HT1080 (cell line): ENCODE measurements at places on chromosomes 1 and 21. TPM values are rescaled to one million over a fixed set of nuclear protein-coding genes. Genes with fewer than 3 reads are reported as not detected.

- peak; percentile 65 for DNase-seq
Measured at GRCh38 chr1:119275145-119276134, 93.1 kb upstream of the HAO2 start.

DNA sequence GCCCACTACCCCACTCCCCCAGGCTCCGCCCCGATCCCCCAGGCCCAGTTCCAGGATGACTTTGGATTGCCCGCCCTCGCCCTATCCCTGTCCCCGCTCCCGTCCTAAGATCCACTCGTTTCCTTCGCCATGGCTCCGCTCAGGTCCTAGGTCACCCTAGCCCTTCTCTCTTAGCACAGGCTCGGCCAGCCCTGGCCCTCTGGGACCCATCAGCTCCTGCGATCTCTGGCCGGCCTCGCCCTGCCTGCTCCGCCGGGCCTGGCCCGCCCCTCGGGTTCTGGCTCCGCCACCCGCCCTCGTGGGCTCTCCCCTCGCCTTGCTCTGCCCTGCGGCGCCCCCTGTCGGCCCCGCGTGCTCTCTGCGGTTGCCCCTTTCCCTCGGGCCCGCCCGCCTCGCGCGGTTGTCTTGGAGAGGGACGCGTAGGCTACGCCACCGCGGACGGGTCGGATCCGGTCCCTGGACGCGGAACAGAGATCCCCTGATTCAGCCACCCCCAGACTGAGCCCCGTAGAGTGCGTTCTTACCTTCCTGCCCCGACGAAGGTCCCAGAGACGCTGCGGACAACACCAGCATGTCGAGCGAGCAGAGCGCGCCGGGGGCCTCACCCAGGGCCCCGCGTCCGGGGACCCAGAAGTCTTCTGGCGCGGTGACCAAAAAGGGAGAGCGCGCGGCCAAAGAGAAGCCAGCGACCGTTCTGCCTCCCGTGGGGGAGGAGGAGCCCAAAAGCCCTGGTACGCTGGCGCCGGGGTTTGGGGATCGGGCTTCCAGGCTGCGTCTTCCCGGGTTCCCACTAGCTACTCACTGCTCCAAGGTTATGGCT, at the start of gene LRRC71:
Gene LRRC71 (plus strand): TSS at position 400 of the 820 bp plus-strand sequence. CDS start 172 bp downstream, at position 572.
- peak; percentile 21 for DNase-seq

DNA sequence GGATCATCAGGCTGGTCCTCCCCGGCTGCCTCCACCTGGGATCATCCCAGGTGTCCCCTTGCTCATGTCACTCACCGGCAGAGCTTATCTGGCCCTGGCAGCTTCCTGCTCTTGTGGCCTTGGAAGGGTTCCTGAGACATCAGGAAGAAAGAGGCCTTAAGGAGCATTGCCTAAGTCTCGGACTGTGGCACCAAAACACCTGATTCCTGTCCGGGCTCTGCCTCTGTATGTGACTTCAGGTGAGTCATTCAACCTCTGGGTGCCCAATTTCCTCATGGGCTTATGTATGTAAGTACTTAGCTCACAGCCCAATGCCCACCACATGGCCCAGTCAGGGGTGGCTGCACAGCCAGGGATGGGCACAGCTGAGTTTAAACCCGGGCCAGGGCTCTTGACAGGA, 255.9 kb upstream of the VAMP3 start:
- DNase-seq: peak; percentile 20

- no peak for DNase-seq
Measured at GRCh38 chr1:201011616-201012015, 11.9 kb downstream of the KIF21B start.

DNA sequence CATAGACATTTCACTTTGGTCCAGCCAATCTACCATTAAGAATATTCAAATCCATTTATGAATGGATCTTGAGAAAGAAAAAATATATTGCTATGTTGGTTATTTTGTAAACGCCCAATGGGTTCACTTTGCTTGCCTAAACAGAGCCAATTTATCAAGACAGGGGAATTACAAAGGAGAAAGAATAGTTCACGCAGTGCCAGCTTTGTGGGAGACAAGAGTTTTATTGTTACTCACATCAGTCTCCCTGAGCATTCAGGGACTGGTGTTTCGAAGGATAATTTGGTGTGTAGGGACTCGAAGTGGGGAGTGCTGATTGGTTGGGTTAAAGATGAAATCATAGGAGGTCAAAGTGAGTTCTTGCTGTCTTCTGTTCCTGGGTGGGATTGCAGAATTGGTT, 135.3 kb downstream of the GABPA start:
- no peak for DNase-seq

The CDC42BPA gene
- 14.2 and 14.6 TPM in 2 replicates for total RNA-seq

The RSPO1 gene
- not detected in 2 replicates for total RNA-seq

The TEDDM1 gene
- total RNA-seq: not detected in 2 replicates
